LNCaP clone FGC (cell line): ENCODE measurements at places on chromosomes 16 and 17.

- DNase-seq = no peak
Measured at GRCh38 chr17:76461765-76462555, 5.4 kb upstream of the AANAT start.

DNA sequence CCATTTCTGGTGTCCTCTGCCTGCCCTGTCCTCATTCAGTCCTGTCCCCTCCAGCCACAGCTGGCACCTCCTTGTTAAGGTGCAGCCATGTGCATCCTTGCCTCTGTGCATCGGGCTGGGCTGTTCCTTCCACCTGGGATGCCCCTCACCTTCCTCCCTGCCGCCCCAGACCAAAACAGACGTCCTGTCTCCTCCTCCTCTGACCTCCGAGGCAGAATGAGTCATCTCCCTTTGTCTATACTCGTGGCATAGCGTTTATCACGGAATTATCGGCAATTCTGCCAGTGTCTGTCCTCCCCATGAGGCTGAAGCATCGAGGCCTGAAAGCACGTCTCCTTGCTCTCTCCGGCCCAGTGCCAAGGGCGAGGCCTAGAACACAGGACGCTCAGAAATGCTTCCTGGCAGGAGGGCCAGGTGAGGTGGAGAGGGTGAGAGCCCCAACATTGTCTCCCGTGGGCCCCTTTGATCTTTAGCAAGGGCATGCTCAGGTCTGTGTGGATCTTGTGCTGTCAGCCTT is 4.6 kb downstream of the RAI1 start:
- no peak for DNase-seq

DNA sequence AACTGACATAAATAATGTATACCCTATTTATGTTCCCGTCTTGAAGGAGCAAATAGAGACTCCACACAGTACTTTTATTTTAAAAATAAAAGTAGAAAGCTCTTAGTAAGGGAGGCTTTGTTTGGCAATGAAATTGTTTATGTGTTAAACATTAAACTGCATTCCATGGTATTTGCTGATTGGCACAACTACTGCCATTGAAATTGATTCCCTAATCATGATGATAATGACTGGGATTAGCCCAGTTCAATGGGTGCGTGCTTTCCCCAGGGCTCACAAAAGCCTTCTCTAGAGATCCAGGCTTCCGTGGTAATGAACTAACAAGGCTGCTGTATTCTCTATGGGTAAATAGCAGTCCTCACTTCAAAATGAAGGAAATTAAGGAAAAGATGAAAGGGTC is 67.5 kb downstream of the GPRC5B start:
- DNase-seq = no peak

GRCh38 chr16:83955218-83956130 is 2.4 kb downstream of the OSGIN1 start:
- DNase-seq = no peak

DNA sequence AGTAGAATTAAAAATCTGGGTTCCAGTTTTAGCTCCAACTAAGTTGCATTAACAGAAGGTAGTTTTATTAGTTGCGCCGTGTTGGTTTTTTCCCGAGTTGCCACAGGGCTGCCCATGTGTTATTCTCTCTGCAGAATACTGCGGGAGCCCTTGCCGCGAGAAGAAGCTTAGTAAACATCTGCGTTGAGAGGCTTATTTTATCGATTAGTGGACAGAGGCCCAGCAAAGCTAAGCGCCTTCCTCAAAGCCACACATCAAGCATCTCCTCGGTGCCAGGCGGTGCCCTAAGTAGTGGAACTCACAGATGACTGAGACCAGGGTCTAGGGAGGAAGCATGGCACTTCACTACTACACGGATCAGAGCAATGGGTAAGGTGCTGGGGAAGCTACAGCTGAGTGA is 212.3 kb upstream of the IRX5 start:
- no peak for DNase-seq

- no peak for DNase-seq
Measured at GRCh38 chr17:74825952-74826719, 33.5 kb downstream of the GRIN2C start.

DNA sequence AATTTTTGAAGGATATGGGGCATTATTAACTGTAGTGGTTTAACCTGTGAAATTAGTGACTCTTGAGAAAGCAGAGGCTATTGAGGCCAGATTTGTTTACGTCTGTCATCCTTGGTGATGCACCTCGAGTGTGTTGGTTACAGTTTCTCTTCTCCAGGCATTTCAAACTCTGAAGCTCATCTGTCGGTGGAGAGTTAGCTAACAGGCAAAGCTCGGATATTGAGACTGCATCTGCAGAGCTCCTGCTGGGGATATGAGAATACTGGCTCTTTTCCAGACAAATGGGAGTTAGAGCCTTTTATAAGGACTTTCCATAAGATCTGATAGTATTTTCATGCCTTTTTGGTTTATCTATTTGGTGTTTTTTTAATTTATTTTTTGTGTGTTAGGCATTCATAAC is 6.7 kb downstream of the CLEC16A start:
- no peak for DNase-seq

GRCh38 chr17:48051706-48052486 is 3.7 kb downstream of the NFE2L1 start:
- no peak for DNase-seq

DNA sequence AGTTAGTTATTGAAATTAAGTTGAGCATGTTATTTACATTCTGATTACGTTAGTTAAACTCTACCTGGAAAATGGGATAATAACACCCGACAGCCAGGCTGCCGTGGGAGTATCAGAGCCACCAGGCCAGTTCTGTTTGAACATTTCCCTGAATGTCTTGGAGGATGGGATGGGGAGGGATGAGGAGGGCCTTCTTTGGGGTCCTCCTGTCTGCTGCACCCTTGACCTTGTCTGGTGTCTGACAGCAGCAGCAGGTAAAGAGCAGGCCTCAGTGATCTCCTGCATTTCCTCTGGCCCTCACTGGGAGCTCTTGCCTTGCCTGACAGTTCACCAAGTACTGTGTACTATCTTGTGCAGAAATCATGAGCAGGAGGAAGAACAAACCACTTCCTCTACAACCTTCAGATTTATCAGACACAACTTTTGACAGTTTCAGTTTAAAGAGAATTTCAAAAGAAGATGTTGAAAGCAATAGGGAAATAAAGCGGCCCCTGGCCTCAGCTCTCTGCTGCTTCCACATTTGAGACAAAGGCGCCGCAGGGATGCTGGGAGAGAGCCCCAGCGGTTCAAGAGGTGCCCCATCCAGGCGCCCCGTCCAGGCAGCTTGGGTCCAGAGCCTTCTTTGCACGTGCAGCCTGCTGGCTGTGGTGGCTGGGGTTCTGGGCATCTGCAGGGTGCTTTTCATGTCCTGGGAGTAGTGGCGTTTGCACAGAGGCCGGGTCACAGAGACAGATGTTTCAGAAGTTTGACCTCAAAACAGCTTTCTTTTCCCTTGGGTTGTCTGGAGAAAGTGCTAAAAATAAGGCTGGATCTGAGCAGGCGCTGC is 25.3 kb downstream of the CMIP start:
- DNase-seq = no peak

- no peak for DNase-seq
Measured at GRCh38 chr16:2398520-2398919, 30.7 kb upstream of the CCNF start.

- no peak for DNase-seq
Measured at GRCh38 chr16:2519711-2520080, 475 bp upstream of the AMDHD2 start.

GRCh38 chr17:80327518-80327917 is 66.9 kb downstream of the RNF213 start:
- no peak for DNase-seq

GRCh38 chr17:69573396-69573795 is 158.9 kb downstream of the MAP2K6 start:
- no peak for DNase-seq

DNA sequence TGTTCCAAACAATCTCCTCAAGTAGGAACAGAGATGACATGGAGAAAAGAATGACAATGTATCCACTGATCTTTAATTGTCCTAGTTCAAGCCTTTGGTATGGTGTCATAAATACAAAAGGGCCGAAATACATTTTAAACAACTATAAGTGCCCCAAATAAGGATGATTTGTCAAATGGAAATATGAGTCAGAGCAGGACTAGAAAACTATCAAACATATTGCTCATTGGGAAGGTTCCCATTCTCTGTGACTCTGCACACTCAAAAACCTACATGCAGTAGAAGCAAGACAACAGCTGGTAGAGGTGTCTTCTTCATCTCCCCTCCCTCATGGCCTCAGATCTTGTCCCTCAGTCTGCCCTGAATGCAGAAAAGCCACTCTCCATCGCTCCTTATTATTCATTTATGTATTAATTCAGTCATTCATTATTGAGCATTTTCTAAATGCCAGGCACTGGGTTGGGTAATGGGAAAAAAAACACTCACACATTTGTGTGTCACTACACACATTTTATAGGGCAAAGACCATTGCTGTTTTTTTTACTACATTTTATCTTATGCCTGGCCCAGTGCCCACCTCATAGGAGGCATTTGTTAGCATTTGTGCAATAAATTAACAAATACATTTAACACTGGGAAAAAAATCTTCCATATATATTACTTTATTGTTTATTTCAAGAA is 10.1 kb downstream of the CA10 start:
- no peak for DNase-seq

DNA sequence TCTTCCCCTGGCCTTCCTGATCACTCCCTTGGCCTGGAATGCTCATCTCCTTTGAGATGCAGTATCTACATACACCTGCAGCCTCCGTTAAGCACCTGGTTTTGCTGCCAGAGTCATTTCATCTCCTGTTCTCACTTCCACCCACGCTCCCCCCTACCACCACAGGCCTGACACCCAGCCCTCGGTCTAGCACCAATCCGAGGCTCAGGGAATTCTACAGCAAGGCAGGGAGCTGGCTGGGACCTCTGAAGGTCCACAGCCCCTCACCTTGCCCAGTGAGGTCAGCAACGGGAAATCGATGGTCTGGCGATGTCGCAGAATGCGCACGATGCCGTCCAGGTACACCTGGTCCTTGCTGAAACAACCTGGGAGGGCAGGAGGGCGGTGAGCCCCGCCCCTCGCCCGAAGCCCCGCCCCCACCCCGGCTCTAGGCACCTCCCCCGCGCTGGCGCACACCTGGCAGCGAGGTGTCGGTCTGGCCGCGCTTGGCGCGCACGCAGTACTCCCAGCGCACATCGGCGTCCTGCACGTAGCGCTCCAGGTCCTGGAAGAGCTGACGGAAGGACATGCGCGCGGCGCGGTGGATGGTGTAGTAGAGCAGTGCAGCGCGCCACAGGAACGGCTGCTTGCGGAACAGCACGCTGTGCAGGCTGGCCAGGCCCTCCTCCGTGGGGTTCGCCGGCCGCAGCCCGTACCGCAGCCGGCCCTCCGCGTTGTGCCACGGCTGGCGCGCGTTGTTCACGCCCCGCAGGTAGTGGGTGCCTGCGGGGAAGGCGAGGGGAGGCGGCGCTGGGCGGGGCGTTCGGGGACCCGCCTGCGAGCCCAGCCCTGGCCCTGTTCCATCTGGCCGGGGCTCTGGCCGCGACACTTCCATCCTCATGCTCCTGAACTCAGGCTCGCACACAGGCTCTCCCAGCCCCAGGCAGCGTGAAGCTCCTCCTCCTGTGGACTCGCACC is 5.7 kb downstream of the MATCAP1 start:
- peak; percentile 96 for DNase-seq

GRCh38 chr16:76532188-76532973 is 255.2 kb downstream of the CNTNAP4 start:
- no peak for DNase-seq

DNA sequence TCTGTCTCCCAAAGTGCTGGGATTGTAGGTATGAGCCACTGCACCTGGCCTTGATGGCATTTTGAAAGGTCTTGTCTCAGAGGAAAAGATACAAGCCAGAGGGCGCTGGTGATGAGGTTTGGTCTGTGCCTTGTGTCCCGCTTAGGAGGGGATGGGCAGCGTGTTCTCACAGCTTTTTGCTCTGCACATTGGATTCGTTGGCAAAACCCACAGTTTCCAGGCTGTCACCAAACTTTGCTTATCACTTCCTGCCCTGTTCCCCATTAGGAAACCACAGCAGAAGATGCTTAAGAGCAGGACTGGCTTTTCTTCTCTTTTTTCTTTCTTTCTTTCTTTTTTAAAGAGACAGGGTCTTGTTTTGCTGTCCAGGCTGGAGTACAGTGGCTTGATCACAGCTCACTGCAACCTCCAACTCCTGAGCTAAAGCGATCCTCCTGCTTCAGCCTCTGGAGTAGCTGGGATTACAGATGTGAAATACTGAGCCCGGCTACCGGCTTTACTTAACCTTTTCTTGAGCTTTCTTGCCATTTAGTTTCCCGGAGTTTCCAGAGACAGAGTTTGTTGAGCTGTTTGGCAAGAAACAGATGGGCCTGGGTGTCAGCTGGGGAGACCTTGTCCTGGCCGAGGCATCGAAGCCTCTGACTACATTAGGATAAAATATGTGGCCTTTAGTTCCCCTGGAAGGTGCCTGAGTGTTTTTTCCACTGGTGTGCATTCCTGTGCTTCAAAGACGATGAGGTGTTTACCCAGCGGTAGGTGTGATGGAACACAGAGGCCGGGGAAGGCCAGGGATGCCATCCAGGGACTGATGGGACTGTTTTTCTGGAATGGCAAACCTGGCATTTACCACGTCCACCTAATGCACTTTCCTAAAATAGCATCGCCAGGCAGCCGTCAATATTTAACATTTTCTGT is 112.9 kb downstream of the ABCC1 start:
- no peak for DNase-seq

- DNase-seq = no peak
Measured at GRCh38 chr16:57538235-57538721, 1.9 kb upstream of the CCDC102A start.

DNA sequence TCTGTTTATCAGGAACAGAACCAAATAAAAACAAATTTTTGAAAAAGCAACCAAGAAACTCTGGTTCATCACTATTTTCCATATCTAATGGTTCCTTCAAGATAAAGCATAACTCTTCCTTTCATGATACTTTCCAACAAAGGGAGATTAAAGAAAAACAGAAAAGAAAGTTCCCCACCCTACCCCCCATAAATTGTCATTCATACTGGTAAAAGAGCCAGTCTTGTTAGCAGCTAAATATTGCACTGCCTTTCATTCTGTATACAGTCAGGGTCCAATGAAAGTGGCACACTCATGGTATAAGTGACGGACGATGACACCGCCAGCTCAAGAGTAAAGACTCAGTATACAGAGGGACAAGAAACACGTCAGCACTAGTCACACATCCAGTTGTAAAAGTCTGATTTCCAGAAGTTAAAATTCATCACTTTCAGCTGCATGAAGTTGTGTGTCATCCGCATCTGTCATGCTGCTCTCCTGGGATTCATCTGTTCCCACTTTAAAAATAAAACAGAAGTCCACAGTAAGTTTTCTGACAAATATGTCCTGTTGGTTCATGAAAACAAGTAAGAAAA is 68.5 kb downstream of the CDC27 start:
- DNase-seq = no peak

- DNase-seq = no peak
Measured at GRCh38 chr16:50925758-50926357, 184.0 kb downstream of the CYLD start.

DNA sequence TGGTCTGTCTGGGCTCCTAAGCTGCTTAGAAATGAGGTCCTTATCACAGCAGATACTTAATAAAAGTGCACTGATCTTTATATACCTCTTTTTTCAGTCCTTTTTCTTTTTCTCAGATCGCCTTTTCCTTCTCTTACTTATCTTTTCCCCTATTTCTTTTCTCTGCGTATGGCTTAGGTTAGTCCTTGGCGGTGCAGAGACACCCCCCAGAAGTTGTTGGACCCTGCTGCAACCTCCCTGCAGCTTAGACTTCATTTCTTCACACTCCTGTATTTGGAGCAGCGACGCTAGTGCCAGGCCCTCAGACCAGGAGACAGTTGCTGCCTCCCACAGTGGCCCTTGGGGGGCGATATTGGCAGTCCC is 67.6 kb downstream of the CENPV start:
- DNase-seq = no peak

- no peak for DNase-seq
Measured at GRCh38 chr16:48959204-48959603, 322.4 kb downstream of the CBLN1 start.

GRCh38 chr16:27549464-27549745 is 308 bp downstream of the GTF3C1 start:
- no peak for DNase-seq
